ENCODE measurements at places on chromosomes 7 and 10.

DNA sequence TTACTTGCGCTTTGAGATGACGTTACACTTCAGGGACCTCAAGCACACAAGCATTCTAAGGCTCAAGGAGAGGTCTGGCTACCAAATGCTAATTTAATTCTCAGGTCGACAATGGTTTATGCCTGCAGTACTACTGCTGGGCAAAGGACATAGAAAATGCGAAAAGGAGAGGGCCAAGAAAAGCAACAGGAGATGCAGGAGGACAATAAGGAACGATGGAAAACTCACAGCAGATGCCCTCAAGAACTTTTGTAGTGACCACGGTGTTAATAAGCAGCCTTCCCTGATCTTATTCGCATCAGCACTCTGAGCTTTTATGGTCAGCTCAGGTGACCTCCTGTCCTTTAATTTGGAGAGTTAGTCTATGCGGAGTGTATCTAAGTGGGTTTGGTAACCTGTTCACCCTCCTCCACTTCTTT, 146.3 kb downstream of the GPR85 start:
- no peak for DNase-seq

DNA sequence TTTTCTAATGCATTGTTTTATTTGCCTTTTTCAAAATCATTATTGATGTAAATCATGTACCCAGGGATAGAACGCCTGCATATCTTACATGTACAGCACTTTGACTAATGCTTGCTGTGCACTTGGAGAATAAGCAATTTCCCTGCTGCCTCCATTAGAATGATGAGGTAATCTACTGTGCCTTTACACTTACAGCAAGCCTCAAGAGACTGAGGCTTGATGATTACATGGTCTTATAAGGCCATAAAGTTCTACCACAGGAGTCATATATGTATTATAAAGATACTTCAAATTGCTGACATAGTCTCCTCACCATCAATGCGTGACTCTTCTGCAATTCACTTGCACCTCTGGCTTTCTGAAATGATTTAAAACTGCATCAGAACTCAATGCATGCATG, 328.6 kb upstream of the HGF start:
- no peak for DNase-seq

GRCh38 chr7:20959281-20959680, 172.6 kb upstream of the SP8 start:
- no peak for DNase-seq

DNA sequence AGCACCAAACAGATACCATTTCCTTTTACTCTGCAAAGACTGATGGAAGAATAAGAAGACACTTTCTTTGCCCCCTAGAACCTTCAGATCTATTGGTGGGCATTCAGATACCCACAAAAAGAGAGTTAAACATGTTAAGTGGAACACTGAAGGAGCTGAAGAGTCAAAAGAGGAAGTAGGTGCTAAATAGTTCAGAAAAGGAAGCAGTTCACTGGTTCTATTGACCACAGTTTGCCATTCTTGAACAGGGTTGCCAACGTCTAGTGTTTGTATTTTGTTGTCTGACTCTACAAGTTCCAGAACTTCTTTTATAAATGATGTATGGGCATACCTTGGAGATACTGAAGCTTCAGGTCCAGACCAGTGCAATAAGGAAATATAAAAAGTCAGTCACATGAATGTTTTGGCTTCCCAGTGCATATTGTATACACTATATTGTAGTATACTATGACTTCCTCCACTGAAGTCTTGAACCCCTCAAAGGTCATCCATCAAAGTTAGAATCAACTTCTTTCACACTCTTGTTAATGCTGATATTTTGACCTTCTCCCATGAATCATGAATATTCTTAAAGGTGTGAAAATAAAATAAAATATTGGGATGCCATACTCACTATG, 47.5 kb upstream of the AGR3 start:
- DNase-seq, result peak; percentile 11

DNA sequence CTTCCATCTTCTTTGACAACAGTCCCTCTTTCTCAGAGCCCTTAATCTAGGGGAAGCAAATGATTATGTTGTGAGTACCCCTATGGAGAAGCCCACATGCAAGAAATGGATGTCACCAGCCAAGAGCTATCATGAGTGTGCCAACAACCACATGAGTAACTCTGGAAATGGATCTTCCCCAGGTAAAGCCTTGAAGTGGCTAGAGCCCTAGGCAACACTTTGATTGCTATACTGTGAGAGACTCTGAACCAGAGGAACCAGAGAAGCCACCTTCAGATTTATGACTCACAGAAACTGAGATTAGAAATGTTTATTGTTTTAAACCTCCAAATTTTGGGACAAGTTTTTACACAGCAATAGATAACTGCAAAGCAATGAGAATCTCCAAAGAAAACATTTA, 60.9 kb upstream of the COL1A2 start:
- no peak for DNase-seq

DNA sequence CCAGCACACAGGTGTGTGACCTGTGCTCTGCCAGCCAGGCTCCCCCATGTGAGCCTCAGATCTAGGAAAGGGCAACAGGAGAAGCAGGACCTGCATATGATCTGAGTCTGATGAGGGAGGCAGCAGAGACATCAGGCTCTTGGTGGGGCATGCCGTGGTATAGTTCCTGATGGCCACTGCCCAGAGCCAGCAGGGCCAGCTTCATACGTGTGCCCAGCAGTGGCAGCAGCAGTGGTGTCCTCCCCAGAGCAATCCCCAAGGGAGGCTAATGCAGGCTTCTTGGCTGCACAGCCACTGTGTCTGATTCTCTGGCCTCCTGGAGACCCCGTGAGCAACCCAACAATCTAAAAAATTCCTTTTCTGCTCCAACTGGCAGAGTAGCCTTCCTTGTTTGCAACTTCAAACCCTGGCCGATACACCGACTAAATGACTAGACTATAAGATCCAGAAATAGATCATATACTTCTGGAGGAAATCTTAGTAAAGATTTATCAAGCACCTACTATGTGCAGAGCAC, 230.6 kb upstream of the ZMIZ1 start:
- DNase-seq, result no peak

- no peak for DNase-seq
Observed at GRCh38 chr7:1646957-1647891, 22.9 kb upstream of the ELFN1 start.

DNA sequence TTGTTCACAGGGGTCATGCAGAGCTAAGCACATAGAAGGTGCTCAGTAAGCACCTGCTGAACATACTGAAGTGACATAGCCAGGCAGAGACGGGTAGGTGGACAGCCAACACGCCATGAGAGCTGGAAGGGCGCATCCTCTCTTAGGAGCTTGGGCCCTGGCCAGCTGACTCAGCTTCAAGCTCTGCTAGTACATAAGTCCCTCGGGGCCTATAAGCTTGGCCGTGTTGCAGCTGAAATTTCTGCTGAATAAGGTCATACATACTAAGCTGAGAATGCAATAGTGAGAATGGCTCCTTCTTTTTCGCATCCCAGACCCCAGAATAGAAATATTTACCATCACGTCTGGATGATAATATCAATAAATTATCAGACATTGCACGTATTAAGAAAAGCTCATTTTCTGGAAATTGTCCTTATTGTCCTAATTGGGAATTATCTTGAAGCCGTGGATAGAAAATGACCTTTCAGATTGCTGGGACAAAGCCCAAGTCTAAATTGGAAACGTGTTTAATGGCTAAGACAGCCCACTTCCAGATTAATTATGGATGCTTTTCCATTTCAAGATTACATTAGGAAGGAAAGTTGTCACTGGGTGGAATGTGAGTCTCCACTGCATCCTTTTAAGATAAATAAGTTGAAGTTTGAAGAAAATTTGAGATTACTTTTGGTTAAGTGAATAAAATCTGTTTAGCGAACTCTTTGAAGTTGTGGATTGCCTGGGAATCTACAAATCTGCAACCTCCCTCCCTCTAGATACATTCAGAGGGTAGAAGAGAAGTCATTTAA, 287.1 kb upstream of the C7orf33 start:
- DNase-seq, result no peak

- no peak for DNase-seq
Observed at GRCh38 chr10:125127986-125128385, 32.4 kb downstream of the CTBP2 start.

DNA sequence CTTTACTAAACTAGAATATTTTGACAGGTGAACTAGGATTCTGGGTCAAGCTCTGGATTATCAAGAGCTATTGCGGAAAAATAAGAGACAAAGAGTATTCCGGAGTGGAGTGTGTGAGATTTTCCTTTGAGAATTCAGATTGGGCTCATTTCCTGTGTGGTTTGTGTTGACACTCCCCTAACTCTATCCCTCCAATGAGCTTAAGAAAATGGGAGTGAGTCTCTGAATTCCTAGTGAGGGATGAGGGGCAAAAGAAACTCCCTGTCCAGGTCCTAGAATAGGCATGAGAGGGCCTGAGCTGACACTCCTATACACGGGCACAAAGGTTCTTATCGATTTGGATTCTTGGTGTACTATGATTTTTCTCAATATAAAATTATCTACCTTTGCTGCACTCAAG, 10.2 kb downstream of the KLF14 start:
- DNase-seq, result no peak

DNA sequence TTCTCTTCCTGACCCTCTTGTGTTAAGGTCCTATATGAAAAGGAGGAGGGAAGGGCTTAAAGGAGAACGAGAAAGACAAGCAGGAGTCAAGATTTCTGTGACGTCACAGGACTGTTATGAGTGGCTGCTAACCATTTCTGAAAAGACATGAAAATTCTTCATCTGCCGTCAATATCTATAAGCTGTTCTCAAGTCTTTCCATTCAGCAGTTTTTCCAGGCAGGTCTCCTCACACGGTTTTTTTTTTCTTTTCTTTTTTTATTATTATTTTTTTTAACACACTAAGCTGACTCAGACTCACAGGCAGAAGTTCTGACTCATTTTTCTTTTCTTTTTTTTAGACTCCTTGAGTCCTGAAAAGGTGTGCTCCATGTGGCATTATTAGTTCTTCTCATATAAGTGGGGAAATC, 72.0 kb downstream of the DGKI start:
- DNase-seq, result no peak

GRCh38 chr7:72039460-72039859, 372.7 kb downstream of the CALN1 start:
- DNase-seq, result no peak

DNA sequence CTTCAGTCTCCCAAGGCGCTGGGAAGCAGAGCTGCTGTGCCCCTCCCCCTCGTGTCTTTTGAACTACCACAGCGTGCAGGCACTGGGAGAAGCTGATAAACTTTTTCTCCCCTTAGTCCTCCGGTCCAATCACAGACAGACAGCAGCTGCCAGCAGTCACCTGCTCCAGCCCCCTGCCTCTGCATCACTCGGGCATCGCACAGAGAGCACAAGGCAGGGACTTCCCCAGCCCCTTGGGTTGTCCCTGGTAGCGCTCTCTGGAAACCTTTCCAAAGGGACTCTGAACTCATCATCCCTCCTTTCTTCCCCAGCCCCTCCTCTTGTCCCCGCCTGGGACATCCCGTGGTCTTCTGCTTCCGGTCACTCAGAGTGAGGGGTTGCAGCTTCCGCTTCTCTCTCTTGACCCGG, 1.4 kb upstream of the NEUROG3 start:
- DNase-seq, result no peak

GRCh38 chr10:132394936-132395703, 1.9 kb upstream of the PWWP2B start:
- DNase-seq, result no peak

GRCh38 chr7:79258826-79259225, 194.6 kb downstream of the MAGI2 start:
- no peak for DNase-seq

Data from CD4-positive, alpha-beta T cell (primary cell).